ENCODE measurements at places on chromosomes 11 and 22. TPM values are rescaled to one million over a fixed set of nuclear protein-coding genes. Genes with fewer than 3 reads are reported as not detected.

DNA sequence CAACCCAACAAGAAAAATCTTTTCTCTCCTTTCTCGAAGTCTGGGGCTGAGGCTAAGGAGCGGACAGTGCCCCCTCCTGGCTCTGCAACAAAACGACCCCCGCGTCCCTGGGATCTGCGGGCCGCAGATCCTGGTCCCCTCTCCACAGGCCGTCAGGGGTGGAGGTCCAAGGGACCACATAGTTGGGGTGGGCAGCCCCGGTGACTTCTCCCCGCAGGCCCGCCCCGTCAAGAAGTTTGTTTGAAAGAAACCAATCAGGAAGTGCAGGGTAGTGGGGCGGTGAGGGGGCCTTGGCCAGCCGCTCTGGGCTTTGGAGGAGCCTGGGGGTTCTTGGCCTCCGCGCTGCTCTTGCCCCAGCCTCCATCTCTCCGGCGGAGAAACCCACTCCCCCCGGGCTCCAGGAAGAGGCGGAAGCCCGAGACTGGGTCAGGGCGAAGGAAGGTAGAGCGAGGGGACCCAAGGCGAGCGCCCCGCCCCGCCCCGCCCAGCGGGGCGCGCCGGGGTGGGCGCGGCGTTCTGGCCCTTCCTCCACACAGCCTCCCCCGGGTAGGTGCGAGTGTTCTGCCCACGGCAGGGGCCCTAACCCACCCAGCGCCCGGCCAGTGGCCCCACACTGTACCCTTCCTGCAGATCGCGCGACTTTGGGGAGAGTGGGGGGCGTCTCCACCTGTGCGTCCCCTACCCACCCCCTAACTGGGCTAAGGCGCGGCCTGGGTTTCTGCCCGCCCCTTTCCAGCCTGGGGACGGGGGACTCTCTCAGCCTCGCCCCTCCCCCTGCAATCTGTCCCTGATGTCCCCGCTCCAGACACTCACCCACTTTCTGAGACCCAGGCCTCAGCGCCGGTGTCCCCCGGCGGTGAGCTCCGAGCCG, 1.3 kb downstream of the TP53I11 start:
- peak; percentile 80 for DNase-seq

DNA sequence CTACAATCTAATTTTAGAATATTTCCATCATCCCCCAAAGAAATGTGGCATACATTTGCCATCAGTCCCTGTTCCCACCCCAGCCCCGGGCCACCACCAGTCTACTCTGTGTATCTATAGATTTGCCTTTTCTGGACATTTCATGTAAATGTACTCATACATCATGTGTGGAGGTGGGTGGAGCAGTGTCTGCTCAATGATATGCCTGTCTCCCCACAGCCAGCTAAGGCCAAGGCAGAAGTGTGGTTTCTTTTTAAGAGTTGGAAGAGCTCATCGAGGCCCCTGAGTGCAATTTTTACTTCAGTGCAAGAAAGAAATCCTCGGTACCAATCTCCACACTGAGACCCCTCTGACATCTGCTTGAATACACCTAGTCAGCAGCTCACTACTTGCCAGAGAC, 80.5 kb downstream of the TP53I11 start:
- no peak for DNase-seq

NRIP3 gene
- 2.7 TPM for total RNA-seq

DNA sequence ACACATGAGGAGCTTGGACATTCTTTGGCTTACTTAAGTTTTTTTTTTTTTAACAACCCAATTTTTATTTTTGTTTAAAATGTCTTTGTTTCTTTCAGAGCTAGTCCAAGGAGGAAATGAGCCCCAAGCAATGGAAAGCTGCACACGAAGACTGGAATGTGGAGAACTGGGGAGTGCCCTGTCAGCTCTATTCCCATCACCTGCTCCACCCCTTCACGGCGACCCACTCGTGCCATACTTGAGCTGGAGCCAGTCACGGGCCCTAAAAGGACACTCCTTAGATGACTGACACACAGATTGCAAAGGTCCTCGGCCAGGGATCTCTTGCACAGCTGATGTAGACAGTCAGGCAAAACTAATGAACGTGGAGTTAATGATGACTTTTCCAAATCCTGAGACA, 10.6 kb upstream of the SLC25A18 start:
- DNase-seq = no peak

DNA sequence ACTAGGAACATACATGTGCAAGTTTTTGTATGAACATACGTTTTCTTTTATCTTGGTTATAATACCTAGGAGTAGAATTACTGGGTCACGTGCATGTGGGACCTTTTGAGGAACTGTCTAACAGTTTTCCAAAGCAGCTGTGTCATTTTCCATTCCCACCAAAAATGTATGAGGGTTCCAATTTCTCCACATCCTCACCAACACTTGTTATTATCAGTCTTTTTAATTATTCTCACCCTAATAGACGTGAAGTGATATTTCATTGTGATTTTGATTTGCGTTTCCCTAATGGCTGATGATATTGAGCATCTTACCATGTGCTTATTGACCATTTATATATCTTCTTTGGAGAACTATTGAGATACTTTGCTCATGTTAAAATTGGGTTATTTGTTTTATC, 162.1 kb downstream of the CHST1 start:
- no peak for DNase-seq

DNA sequence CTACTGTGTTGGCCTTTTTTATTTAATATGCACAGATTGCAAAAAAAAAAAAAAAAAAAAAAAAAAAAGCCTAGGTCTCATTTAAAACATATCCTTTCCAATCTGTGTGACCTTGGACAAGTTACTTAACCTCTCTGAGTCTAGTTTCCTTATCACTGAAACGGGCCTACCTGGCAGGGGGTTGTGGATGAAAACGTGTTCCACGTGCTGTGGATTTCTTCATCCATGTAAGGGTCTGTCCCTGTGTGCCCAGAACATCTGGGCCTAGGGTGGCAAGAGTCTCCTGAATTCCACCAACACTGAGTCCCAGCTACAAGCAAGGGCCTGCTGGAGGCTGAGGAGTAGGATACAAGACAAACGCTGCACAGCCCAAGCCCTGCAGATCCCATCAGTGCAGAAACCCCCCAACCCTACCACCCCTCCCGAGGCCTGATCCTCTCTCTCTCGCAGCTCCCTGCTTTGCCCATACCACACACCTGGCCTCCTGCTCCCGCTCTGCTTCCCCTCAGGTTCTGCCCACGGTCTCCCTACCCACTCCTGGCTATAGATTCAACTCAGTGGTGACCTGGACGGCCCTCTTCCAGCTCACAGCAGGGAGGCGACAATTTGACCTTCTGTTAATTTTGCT, 4.7 kb upstream of the GNAZ start:
- DNase-seq = no peak

MS4A6E gene
- total RNA-seq = not detected

DNA sequence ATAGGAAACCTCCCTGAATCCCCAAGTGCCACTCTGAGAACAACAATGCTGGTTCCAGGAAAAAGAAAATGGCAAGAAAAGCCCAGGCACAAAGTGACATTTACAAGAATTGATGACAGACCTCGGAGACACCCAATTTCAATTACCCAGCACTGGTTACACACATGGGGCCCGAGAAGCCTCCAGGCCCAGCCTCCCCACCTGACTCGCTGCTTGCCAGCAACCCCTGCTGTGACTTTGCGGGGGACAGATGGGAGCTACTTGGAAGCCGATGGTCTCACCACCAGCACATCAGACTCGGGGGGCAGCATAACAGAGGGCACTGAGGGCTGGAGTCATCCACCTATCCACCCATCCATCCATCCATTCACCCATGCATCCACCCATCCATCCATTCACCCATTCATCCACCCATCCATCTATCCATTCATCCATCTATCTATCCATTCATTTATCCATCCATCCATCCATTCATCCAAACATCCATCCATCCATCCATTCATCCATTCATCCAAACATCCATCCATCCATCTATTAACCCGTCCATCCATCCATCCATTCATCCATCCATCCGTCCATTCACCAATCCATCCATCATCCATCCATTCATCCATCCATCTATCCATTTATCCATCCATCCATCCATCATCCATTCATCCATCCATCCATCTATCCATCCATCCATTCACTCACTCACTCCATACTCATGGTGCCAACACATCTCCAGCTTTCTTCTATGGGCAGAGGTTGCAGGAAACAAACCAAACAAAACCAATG, 567.6 kb downstream of the BRD1 start:
- DNase-seq = no peak

DNA sequence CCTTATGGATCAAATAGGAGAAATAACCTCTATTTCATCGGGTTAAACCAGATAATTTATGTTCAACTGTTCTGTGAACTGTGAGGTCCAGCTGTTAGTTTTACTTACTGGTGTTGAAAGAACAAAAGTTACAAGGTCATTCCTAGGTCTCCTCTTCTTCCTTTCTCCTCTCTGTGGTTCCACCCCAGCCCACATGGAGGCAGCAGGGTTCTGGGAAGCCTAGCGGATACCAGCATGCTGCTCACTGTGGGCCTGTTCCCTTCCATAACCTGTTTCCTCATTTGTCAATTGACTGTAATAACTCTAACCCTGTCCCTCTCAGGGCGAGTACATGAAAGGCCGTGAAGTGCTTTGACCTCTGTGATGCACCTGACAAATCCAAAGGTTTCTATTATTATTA, 27.8 kb downstream of the RELT start:
- DNase-seq = peak; percentile 72

DNA sequence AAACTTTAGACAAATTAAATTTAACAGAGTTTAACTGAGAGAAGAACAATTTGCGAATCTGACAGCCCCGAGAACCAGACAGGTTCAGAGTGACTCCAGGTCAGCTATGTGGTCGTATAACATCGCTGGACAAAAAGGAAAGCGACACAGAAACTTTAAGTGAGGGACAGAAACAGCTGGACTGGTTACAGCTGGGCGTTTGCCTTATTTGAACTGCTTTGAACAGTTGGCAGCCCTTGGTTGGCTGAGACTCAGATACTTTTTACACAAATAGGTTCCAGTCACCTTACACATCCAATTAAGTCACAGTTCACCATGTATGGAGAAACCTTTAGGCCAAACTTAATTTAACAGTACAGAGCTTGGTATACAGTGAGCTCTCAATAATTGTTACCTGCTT, 436.9 kb downstream of the GUCY1A2 start:
- no peak for DNase-seq

DNA sequence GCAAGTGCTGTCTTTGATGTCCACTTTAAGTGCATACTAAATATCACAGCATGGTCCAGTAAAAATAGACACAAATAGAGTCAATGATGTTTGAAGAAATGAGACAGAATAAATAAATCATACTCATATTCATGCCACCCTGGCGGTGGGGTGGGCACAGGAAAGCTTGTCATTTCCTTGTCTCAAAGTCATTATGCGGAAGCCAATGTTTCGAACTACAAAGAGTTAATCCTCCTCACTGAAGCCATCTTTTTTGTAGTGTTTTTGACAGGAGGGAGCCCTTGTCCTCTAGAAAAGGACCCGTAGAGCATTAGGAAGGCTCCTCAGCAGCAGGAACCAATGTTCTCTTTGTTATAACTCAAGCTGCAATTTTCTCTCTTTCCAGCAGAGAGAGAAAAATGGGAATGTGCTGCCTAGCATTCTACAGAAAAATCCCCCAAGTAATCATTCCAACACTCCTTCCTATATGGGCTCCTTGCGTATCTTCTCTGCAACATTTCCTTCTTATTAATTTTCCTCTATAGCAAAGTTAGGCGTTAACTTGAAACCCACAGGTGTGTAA, 30.6 kb downstream of the SC5D start:
- no peak for DNase-seq

DNA sequence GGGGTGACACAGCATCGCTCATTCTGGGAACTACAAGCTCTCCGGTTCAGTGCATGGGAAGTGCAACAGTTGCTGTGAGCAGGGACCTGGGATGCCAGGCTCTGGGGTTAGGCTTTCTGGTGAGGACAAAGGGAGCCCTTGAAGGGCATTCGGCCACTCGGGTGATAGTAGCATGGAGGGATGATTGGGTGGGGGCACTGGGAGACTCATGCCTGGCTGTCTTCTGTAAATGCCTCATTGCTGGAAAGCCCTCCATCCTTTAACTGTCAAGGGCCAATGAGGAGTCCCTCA, 9.9 kb downstream of the OAF start:
- no peak for DNase-seq

DNA sequence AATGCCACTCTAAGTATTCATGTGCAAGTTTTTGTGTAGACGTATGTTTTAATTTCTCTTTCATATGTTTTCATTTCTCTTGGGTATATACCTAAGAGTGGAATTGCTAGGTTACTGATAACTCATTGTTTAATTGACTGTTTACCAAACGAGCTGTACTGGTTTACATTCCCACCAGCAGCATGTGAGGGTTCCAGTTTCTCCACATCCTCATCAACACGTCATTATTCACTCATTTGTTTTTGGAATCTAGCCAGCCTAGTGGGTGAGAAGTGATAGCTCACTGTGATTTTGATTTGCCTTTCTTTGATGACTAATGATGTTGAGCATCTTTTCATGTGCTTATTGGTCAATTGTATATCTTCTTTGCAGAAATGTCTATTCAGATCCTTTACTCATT, 4.0 kb downstream of the ANKRD13D start:
- DNase-seq = no peak

PATE2 gene
- total RNA-seq = not detected

- DNase-seq = peak; percentile 14
These were observed 52.7 kb downstream of the LINC01488 start for GRCh38 chr11:69534166-69534530.

DNA sequence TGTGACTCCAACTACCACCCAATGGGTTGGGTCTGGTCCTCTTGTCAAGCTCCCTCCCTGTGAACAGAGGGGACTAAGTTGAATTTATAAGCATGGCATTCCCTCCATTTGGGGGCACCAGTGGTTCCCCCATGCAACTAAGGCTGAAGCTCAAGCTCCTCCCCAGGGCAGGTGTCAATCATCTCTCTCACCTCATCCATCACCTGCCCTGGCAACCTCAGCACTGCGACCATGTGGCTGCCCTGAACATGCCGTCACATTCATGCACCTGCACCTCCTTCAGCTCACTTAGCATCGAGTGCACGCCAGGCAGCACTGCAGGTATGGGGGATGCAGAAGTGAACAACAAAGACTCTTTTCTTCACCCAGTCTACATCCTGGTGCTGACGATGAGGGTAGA, 799.3 kb downstream of the TBC1D22A start:
- no peak for DNase-seq

ZW10 gene
- total RNA-seq = 10.5 TPM

Data from glutamatergic neuron (in vitro differentiated cells).